ENCODE measurements at places on chromosomes 7 and 10. TPM values are rescaled to one million over a fixed set of nuclear protein-coding genes. Genes with fewer than 3 reads are reported as not detected.

- no peak for DNase-seq
Measured at GRCh38 chr10:64458306-64458705, 937.1 kb downstream of the REEP3 start.

- DNase-seq = no peak
Measured at GRCh38 chr10:133008736-133009135, 66.4 kb upstream of the CFAP46 start.

- no peak for DNase-seq
Measured at GRCh38 chr10:98338318-98338717, 70.3 kb upstream of the LOXL4 start.

The PRLHR gene
- 2.4 TPM for total RNA-seq

The FAM171A1 gene
- total RNA-seq = 12.0 TPM

The OR2A1 gene
- total RNA-seq = not detected

DNA sequence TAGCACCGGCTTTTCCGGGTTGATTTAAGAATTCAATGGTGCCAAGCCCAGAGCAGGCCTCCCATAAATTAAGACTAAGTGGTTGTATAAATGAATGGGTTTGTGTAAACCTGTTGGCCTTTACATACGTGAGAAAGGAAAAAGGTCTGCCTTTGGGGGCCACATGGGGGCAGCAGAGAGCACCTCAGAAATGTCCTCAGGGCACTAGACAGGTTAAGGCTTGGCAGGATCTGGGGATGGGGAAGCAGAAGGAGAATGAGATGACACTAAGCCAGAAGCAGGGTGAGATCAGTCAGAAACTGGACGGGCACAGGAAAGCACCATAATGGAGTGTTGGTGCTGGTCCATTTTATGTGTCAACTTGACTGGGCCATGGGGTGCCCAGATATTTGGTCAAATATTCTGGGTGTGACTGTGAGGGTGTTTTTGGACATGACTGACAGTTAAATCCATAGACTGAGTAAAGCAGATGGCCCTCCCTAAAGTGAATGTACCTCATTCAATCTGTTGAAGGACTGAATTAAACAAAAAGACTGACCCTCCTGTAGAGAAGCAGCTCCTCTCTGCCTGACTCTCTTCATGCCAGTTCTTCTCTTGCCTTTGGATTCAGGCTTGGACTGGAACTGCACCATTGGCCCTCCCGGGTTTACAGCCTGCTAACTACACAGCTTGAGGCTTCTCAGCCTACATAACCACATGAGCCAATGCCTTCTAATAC is 58.9 kb downstream of the FRMPD2 start:
- DNase-seq = no peak

The LEP gene
- total RNA-seq = not detected

The FLNC gene
- 114 TPM for total RNA-seq

GRCh38 chr7:94510582-94511496 is 1.2 kb downstream of the CASD1 start:
- DNase-seq = peak; percentile 27

GRCh38 chr7:91875851-91876250 is 4.7 kb downstream of the MTERF1 start:
- DNase-seq = no peak

The CDH23 gene
- 42.4 TPM for total RNA-seq

DNA sequence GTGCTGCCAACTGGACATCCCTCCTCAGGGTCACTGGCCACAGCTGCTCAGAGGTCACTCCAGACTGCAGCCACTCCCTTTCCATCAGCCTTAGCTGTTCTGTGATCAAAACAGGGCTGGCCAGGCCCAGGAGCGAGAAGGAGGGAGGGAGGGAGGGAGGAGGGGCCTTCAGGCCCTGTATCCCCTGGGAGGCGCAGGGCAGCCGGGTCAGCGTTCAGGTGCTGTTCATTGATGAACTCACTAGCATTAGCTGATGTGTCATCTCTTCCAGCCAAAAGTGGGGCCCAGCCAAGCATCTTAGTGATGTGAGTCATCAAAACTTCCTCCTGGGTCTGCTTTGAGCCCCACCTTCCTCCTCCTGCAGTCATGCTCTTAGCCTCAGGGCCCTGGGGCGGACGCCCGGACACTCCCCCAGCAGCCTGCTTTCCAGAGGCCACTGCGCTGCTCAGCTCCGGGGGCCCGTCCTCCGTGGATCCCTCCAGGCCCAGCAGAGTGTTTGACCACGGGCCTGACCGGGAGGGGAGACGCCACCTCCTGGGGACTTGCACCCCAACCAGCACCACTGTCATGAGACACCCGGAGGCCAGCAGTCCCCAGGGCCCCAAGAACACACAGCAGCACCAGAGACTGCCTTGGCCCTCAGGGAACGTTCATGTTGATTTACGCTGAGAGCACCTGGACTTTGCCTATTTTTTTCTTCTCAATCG is 149.2 kb downstream of the PRKAG2 start:
- peak; percentile 92 for DNase-seq

- DNase-seq = no peak
Measured at GRCh38 chr10:62772186-62772974, 32.1 kb upstream of the ADO start.

DNA sequence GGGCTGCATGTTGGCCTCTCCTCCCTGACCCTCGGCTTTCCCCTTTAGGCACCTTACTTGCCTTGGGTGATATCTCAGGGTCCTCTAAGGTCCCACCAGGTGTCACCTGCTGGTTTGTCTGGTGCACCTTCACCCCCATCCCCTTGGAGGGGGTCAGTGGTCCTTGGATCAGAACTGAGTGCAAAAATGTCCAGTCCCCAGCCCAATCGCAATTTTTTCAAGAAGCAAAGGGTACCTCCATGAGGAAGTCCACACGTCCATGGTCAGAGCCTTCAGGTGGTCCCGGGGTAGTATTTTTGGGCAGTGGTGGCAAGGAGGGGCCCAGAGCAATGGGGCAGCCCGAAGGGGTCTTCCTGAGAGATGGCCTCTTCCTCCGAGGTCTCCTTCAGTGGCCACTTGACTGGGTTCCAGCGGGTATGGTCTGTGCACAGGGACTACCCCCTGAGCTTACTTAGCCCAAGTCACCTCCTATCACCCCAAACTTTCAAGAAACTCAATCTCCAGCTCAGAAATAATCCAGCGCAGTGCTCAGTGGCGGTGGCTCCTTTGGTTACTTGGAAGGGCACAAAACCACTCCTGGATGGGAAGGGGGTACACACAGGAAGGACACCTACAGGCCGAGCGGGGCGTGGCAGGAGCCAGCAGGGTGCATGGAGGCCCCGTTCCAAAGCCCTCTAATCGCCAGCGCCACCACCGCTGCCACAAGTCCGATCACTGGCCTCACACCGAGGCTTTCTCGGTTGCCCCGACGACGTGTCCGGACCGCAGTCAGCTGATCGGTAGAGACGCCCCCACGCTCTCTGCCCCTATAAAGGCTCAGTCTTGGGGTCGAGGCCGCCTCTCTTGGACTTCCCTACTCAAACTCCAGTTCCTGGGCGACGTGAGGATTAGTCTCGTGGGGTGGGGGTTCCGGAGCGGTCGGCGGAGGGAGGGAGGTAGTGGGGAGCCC is 4.5 kb downstream of the SAP25 start:
- DNase-seq = peak; percentile 58

DNA sequence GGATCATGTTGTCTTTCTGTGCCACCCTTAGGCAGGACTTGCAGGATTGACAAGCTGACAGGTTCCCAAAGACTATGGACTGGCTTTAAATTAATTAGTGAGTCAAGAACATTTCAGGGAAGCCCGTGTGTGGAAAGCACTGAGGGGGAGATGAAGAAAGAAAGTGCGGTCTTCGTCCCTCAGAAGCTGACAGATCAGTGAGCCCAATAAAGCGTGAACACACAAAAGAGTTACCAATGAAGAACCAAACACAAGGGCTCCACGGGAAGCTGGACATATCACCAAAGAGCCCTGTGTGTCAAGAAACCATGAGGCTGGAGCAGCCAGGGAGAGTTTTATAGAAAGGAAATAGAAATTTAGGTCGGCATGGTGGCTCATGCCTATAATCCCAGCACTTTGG is 725.8 kb downstream of the PARD3 start:
- no peak for DNase-seq

DNA sequence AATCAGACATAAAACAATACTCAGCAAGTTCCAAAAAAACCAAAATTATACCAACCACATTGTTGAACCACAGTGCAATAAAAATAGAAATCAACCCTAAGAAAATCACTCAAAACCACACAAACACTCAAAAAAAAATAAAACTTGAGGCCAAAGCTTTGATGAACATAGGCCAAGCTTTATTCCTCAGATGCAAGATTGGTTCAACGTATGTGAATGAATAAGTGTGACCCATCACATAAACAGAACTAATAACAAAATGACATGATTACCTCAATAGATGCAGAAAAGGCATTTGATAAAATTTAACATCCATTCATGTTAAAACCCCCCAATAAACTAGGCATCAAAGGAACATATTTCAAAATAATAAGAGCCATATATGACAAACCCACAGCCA is 506.1 kb upstream of the FZD8 start:
- no peak for DNase-seq

- DNase-seq = no peak
Measured at GRCh38 chr10:110634527-110635209, 9.5 kb upstream of the RBM20 start.

The PVRIG gene
- 0.21 TPM for total RNA-seq

DNA sequence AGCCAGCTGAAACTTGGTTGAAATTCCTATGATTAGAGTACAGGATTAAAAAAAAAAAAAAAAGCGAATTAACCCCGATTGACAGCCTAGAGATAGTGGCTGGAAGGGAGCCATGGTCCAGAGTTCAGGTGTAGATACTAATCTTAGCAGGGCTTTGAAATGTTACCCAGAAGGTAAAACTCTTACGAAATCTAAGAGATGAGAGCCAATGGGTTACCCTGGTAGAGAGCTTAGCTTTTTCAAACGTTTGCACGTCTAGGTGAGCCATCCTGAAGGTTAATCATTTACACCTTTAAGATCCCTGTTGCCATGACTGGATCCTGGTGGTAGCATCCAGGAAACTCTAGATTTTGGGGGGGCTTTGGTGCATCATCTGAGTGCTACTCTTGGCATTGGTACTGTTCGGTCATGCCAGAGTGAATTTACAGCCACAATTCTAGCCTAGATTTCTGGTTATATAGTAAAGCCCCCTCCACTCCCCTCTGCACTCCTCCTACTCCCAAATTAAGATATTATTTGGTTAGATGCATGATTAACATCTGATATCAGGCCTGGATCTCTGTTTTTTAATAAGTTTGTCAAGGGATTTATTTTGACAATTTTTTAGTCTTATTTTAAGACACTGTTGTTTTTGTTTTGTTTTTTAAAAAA is 1.2 kb downstream of the AGFG2 start:
- no peak for DNase-seq

DNA sequence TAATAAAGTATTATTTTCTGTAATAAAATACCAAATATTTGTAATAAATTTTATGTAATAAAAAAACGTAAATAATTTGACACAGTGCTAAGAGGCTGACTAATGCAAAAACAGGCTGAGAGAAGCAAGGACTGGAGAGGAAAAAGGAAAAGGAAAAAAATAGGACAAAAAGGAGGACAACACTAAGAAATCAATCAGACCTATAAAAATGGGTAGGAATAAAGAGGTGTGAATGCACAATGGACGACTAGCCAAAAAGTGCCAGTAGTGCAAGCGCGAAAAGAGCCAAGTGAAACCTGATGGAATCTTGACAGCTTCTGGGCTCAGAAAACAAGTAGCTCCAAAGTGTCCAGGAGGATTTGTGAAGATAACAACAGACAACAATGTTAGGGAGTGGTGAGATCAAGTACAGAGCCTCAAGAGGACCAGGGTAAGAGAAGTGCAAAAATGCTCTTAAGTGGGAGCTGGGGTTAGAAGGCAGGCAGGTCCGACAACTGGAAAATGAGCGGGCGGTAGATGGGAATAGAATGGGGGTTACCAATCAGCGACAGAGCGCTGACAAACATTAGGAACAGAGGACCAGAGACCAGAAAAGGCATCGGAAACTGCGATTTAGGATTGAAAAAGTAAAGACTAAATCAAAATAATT is 1.2 kb downstream of the BRAF start:
- no peak for DNase-seq

The BRI3 gene
- 42.1 TPM for total RNA-seq

DNA sequence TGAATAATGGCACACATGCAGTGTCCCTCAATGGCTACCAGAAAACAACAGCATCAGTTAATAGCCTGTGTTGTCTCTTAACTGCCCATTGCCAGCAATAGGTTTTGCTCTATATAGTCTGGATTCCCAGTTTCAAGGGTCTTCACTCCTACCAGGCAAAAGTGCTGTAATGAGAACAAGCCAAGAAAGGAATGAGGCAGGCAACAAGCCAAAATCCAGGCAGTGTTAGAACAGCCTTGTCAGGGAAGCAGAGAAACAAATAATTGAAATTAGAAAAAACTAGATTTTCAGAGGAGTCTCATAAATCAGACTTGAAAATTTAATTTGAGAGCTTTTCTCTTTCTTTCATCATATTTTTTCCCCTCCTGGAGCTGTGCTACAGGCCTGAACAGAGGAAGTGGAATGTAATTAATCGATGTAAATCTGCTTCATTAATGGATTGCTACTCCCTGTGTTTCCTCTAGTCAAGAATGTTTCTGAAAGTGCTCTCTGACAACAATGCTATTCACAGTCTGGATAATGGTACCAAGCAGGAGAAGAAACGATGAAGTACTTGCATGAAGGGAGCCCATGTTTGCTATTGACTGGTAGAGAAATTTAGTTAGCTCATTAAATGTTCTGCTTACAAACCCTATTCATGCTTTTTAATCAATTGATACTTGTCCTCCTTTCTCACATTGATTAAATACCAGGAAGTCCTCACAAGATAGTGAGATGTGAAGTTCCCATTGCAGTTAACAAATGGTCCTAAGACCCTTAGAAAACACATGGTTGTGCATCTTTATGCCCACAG is 202.0 kb upstream of the LRRTM3 start:
- DNase-seq = no peak

GRCh38 chr10:93745408-93746065 is 12.2 kb upstream of the LGI1 start:
- no peak for DNase-seq

The SMC3 gene
- 45.3 TPM for total RNA-seq

DNA sequence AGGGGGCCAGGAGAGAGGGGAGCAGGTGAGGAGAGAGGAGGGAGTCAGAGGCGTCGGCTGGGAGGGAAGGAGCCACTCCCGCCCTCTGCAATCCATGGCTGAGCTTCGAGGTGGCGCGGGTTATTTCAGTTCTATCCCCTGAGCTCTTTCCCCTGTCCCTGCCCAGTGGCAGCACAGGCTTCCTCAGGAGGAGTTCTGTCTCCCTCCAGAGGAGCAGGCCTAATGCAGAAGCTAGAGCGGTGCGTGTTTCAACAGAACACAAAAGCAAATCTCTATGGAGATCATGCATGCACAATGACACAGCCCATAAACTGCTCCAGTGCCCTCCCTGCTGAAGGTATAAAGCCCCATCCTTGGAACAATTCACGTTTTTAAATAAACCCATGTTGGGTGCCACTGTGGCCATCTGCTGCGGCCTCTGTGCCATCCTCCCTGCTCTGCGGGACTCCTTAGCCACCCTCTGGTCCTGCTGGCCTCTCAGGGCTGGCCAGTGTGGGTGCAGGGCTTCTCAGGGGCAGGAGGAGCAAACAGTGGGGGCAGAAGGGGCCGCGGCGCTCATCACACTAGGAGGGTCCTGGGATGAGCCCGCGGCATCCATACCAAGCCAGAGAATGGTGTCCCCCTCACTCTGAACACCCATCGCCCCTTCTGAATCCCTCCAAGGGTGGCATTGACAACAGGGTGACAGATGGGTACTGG is 192.6 kb upstream of the LYZL2 start:
- no peak for DNase-seq

The RBP4 gene
- 0.90 TPM for total RNA-seq

GRCh38 chr10:34589275-34589674 is 225.8 kb downstream of the PARD3 start:
- DNase-seq = no peak

The FEZF1 gene
- total RNA-seq = not detected

- DNase-seq = no peak
Measured at GRCh38 chr7:130649004-130649790, 19.4 kb downstream of the COPG2 start.

Data from uterus (tissue), 4 donors.